Caco-2 (cell line): ENCODE measurements at places on chromosomes 6 and 20.

- H3K27ac ChIP-seq: no peak overlapping the region
- H3K4me3 ChIP-seq: no peak overlapping the region
- H3K36me3 ChIP-seq: no peaks in the 10 kb centered on the region
- H3K27me3 ChIP-seq: no peaks in the 10 kb centered on the region; the same call in 1 of the 2 replicates
- H3K4me1 ChIP-seq: 0 out of 2 replicates have a peak, but pooled peaks cover 3% of the 10 kb centered on the region
Measured at GRCh38 chr6:121609281-121609680, 173.8 kb downstream of the GJA1 start.

- no peaks in the 10 kb centered on the region for H3K27me3 ChIP-seq
- H3K4me3 ChIP-seq: no peak overlapping the region
- no peaks in the 10 kb centered on the region for H3K36me3 ChIP-seq
- DNase-seq: no peak
Measured at GRCh38 chr6:149815788-149816187, 48.4 kb downstream of the LRP11 start.

DNA sequence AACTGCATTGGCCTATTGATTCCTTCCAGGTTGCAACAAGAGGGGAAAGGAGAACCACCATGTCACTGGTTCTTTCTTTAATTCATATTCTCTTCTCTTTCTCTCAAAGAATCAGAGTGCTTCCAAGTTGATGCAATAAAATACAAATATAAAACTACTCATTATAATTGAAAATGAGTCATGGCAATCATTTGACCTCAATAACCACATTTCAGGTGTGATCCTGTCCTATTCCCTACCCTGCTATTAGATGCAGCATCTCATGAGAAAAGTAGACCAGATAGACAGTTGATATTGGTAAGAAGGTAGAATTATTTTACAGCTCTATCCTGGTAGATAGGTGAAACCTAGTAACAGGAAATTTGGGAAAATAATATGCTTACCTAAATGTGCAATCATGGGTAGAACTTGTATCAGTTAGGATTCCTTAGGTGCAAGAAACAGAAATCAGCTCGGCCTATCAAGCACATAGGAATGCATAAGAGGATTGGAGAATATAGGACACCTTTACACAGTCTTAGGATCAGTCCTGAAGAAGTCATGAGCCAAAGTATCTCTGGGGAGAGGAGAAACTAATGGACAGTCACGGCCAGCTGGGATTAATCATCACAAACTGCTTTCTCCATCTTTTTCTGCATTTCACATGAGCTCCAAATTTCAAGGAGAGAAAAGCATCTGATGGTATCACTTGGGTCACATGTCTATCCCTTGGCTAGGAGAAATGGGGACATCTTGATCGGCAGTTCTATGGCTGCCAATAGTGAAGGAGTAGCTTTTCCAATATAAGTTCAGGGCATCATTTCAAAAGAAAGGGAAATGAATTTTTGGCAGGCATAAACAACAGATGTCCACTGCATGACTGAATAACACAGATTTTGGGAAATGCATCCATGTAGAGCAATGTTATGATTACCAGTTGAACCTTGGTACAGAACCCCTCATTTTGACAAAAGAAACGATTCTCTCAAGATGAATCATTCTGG is 19.3 kb upstream of the RNF146 start:
- no peaks in the 10 kb centered on the region for H3K4me1 ChIP-seq
- H3K36me3 ChIP-seq: no peaks in the 10 kb centered on the region
- no peaks in the 10 kb centered on the region for H3K27me3 ChIP-seq
- DNase-seq: no peak
- no peak overlapping the region for H3K4me3 ChIP-seq

DNA sequence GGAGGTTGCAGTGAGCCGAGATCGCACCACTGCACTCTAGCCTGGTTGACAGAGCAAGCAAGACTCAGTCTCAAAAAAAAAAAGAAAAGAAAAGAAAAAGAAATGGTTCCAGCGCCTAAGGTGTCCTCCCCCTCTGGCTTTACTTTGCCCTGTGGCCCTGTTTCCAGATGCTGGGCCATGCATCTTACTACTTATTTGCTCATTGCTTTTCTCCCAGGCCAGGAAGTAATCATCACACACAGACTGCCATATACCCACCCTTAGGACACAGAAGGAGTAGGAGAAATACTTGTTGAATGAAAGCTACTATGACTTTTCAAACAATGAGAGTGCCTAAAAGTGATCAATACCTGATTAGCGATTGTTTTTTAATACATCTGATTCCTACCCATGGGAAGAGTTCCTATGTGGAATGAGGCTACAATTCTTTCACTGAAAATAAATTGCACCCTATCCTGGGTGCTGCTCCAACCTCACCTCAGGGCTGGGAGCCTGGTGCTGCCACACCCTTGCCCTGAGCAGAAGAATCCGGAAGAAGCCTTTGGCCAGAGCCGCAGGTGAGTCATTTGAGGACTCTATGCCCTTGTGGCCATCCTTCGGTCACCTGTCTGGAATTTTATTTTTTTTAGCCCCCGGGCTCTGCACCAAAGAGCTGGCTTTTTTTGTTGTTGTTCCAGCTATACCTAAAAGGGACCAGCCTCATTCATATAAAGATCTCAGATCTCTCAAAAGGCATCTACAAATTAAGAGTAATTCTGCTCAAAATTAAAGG is 22.7 kb upstream of the TFAP2C start:
- H3K4me3 ChIP-seq: no peak overlapping the region
- H3K27ac ChIP-seq: peak overlapping the region; percentile 94
- H3K4me1 ChIP-seq: peaks cover 62% of the 10 kb centered on the region
- no peaks in the 10 kb centered on the region for H3K36me3 ChIP-seq
- DNase-seq: peak; percentile 94

GRCh38 chr20:48846516-48847492 is 19.0 kb upstream of the PREX1 start:
- H3K4me1 ChIP-seq: no peaks in the 10 kb centered on the region
- DNase-seq: peak; percentile 53
- no peaks in the 10 kb centered on the region for H3K36me3 ChIP-seq

DNA sequence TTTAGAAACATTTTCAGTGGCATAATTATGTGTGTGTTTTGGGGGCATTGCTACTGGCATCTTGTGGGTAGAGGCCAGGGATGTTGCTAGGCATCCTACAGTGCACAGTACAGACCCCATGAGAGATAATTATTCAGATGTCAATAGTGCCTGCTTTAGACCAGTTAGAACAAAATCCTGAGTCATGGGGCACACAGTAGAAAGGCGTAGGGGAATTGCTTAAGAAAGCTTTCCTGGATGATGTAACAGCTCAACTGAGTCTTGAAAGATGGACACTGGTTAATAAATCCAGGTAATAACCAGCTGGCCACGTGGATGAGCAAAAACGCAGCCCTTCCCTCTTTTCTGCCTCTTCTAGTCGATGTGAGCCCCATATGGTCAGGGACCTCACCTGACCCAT is 51.1 kb downstream of the KCNB1 start:
- no peak overlapping the region for H3K27ac ChIP-seq
- no peaks in the 10 kb centered on the region; the same call in none of the 2 replicates for H3K27me3 ChIP-seq
- H3K4me1 ChIP-seq: no peaks in the 10 kb centered on the region
- H3K36me3 ChIP-seq: no peaks in the 10 kb centered on the region
- H3K4me3 ChIP-seq: no peak overlapping the region
